ENCODE measurements at places on chromosomes 12 and 14. TPM values are rescaled to one million over a fixed set of nuclear protein-coding genes. Genes with fewer than 3 reads are reported as not detected.

The CCDC197 gene
- total RNA-seq = not detected

The NGB gene
- not detected for total RNA-seq

The SLC15A4 gene
- total RNA-seq = 22.4 TPM

The JPH4 gene
- 0.06 TPM for total RNA-seq

The TIMELESS gene
- total RNA-seq = 38.8 TPM

The SYCP3 gene
- not detected for total RNA-seq

The MGST1 gene
- total RNA-seq = 736 TPM

The DTX3 gene
- 17.8 TPM for total RNA-seq

The REP15 gene
- 0.22 TPM for total RNA-seq

The CRIP1 gene
- total RNA-seq = 1,895 TPM

The NTF3 gene
- total RNA-seq = not detected

The EFS gene
- total RNA-seq = not detected

The ADAM21 gene
- not detected for total RNA-seq

The VRTN gene
- total RNA-seq = not detected

The HHIPL1 gene
- total RNA-seq = 0.16 TPM

The SERPINA10 gene
- not detected for total RNA-seq

The HVCN1 gene
- 0.53 TPM for total RNA-seq

The ACSM4 gene
- not detected for total RNA-seq

The LGR5 gene
- total RNA-seq = not detected

The CATSPERB gene
- not detected for total RNA-seq

The DPPA3 gene
- not detected for total RNA-seq

The OAS2 gene
- total RNA-seq = 0.41 TPM

The CDH24 gene
- total RNA-seq = 5.2 TPM

The GPRC5D gene
- total RNA-seq = not detected

The HOTAIR gene
- 0.25 TPM for total RNA-seq

The SLC5A8 gene
- total RNA-seq = not detected

The CCDC60 gene
- total RNA-seq = not detected

The PPFIA2 gene
- total RNA-seq = not detected

The SPIC gene
- not detected for total RNA-seq

The NYNRIN gene
- 0.23 TPM for total RNA-seq

The CERS5 gene
- 26.7 TPM for total RNA-seq

The SLCO1B1 gene
- total RNA-seq = 0.39 TPM

The SLC25A47 gene
- not detected for total RNA-seq

The FERMT2 gene
- total RNA-seq = 42.8 TPM
